Stimulated activated CD8-positive, alpha-beta memory T cell treated with anti-CD3 and anti-CD28 coated beads, Interleukin-2, amount 100 ng/mL, for 1 hour (primary cell): ENCODE measurements at places on chromosomes 6 and 20.
A peak's percentile ranks its signal among the peaks of the same experiment; 100 is the strongest.

GRCh38 chr20:62832212-62832922, 15.5 kb downstream of the COL9A3 start:
- no peak for DNase-seq

- DNase-seq: no peak
These were observed 95.5 kb upstream of the SCP2D1 start for GRCh38 chr20:18718129-18718528.

DNA sequence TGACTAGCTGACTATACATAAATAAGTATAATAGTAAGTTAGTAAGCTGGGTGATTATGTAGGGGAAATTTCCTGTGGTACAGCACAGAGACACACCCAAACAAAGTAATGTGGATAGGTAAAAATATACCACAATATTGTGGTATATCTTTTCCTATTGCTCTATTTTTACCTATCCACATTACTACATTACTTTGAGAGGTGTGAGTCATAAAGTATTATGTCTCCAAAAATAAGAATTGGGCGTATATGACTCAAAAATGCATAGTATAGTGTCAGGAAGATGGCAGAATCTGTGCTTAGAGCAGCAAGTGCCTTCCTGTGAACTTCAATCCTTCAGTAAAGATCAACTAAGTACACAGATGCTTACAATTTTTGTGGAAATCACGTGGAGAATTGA, 2.7 kb upstream of the SIRPG start:
- DNase-seq: no peak

DNA sequence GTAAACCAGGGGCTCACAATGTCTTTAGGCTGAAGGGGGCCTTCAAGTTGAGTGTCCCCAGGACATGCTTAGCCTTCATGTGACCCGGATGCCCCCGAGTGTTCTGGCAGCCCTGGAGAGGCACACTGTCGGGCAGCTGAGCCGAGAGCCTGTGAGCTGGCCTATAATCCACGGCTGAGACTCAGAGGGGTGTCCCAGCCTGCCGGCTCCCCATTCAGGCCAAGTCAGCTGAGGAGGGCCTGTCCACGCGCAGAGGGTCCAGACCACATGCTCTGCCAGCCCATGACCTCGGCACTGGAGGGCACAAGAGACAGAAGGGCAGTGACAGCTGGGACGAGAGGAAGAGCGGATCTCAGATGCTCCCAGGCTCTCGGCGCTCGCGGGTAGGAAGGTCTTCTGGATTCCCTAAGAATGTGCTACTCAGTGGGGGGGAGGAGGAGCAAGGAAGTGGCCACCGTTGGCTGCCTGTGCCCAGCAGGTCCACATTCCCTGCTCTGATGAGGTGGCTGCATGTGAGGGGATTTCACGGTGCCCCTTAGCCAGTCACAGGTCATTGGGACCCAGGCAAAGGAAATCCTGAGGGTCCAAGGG, 224.7 kb downstream of the NRN1 start:
- DNase-seq: no peak

- no peak for DNase-seq
These were observed 128.8 kb upstream of the SIM1 start for GRCh38 chr6:100593522-100593921.

GRCh38 chr6:148831064-148831463, 84.2 kb downstream of the UST start:
- DNase-seq: no peak

DNA sequence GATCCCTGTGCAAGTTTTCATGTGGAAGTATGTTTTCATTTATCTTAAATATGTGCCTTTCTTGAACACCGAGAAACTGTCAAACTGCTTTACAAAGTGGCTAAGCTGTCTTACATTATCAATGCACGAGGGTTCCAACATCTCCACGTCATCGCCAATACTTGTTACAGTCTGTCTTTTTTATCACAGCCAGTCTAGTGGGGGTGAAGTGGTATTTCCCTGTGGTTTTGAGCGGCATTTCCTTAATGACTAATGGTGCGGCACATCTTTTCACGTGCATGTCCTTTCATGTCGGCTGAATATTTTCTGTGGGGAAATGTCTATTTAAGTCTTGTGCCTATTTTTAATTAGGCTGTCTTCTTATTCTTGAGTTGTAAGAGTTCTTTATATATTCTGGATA, 280.4 kb downstream of the FOXC1 start:
- DNase-seq: no peak

GRCh38 chr20:672963-673602, 2.5 kb downstream of the SCRT2 start:
- DNase-seq: no peak

GRCh38 chr6:135383301-135383700, 114.2 kb downstream of the AHI1 start:
- no peak for DNase-seq

DNA sequence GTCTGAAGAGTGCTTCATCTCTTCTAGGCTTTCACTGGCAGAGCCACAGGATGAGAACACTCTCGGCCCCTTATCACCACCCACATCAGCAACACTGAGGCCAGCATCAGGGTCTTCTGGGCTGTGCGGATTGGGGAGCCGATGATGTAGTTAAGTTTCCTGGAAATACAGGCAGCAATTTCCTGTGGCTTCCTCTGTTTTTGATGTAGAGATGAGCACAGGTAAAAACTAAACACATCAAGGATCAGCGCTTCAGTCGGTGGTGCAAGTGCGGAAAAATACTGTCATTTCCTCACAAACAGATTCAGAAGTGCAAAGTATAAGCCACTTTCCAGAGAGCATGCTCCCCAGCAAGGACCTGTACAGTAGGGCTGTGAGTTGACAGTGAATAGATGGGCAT, 62.6 kb downstream of the BACH2 start:
- peak; percentile 61 for DNase-seq

DNA sequence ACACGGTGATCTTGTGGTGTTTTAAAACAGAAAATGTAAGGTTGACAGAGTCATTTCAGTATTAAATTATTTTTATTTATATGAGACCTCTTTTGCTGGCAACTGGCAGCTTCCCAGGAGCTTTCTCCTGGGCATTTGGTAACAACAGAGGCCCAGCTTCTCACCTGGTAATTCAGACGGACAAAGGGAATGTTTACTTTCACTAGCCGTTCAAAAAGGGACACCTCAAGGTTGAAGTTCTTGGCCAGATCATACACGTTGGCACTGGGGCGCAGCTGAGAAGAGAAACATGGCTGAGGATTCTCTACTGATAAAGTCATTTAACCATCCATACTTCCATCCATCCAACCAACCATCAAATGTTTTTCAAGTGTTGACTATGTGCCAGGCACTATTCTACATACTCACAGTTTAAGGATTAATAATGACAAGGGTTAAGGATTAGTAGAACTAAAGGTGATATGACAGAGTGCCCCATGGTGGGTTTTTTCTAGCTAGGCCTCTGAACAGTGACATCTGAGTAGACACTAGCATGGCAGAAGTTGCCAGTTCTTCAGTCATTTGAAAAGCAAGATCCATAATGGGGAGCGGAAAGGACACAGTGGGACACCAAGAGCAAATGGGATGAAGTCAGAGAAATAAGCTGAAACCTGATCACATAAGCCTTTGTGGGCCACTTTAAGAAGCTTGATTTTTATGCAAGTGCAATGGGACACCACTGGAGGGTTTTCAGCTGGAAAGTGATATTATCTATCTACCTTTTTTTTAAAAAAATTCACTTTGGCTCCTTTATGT, 25.1 kb downstream of the ZNFX1 start:
- DNase-seq: no peak

GRCh38 chr6:2173203-2173961, 72.0 kb downstream of the GMDS start:
- no peak for DNase-seq

GRCh38 chr20:48647858-48648257, 179.9 kb downstream of the PREX1 start:
- DNase-seq: no peak

- DNase-seq: no peak
These were observed 11.3 kb downstream of the TULP4 start for GRCh38 chr6:158323561-158323958.

- no peak for DNase-seq
These were observed 40.4 kb upstream of the SGK1 start for GRCh38 chr6:134358320-134358719.

DNA sequence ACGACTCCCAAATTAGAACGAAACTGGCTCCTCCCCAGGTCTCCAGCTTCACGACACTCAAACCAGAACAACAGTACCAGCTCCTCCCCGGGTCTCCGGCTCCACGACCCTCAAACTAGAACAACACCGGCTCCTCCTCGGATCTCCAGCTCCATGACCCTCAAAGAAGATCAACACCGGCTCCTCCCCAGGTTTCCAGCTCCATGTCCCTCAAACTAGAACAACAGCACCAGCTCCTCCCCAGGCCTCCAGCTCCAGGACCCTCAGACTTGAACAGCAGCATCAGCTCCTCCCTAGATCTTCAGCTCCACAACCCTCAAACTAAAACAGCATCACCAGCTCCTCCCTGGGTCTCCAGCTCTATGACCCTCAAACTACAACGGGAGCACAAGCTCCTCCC, 13.8 kb downstream of the ULBP3 start:
- no peak for DNase-seq

GRCh38 chr6:148345176-148345575, 2.5 kb downstream of the SASH1 start:
- DNase-seq: no peak
